Activated T-cell treated with anti-CD3 and anti-CD28 coated beads, Interleukin-2, amount 50 U/mL, for 48 hours (primary cell): ENCODE measurements at places on chromosomes 4 and X.

- no peak for DNase-seq
Observed at GRCh38 chr4:78902298-78902697, 36.9 kb downstream of the PAQR3 start.

- DNase-seq, result no peak
Observed at GRCh38 chrX:25544641-25545040, 528.9 kb upstream of the ARX start.

DNA sequence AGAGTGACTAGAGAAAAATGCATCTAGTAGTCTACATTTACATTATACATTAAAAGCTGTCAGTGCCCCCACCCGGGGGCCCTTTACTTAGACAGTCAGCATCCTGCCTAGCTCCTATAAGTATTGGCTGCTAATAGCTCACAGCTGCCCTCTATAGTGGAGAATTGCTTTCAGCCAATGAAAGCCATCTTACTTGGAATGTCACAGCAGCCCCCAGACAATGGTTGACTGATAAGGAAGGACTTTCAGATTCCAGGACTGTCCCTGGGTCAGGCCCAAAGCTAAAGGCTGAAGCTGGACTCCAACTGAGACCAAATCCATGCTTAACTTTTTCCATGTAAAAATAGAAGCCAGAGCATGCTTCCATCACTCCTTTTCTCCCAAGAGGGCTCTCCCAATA lies 196.9 kb downstream of the ANKRD50 start:
- DNase-seq, result no peak

DNA sequence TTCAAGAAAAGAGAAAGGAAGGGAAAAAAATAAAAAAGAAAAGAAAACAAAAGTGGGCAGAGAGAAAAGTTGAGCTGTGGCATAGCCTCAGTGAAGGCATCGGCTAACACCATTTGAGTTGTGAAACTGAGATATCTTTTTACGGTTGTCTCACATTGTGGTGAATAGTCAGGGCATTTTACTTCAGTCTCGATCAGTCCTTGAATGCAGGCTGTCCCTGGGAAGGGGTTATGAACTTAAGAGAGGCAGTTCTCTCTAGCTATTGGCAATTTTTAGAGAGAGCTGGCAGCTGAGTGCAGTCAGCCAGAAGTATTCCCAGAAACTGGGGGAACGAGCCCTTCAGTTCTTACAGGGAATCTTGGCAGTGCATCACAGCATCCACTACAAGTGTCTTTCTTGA lies 93.5 kb upstream of the SLC6A14 start:
- DNase-seq, result no peak

GRCh38 chr4:168843635-168844034 lies 166.4 kb downstream of the CBR4 start:
- DNase-seq, result no peak

- DNase-seq, result no peak
Observed at GRCh38 chrX:9337046-9337445, 127.8 kb upstream of the TBL1X start.

- DNase-seq, result no peak
Observed at GRCh38 chr4:121788896-121789295, 12.2 kb upstream of the EXOSC9 start.

DNA sequence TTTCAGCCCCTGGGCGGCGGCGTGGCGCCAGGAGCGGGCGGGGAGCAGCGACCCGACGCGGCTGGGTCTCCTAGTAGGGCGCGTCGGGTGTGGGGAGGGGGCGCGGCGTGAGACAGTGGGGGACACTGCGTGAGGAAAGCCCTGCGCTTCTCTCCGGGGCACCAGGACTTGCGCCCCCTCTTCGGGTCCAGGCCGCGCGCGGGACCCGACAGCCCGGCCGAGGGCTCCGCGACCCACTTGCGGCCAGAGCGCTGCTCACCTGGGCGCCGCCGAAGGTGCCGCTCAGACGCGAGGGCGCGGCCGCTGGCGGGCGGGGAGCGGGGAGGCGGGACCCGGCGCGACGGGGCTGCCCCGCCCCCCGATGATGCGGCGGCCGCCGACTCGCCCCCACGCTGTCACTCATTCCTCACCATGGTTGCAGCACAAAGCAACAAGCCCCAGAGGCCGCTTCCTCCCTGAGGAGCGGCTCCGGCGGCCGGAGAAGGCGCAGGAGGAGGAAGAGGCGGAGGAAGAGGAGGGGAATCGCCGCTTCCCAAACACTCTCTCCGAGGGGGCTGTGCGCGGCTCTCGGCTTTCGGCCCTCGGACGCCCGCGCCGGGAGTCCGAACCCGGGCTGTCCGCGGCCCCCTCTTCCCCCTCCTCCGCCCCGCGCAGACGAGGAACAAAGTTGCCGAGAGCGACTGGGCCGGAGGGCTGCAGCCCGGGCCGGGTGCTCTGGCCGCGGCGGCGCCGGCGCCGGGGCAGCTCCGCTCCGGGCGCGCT lies at the start of gene RAPGEF2:
TSS of gene RAPGEF2 (plus strand) at position 458 of the 762 bp plus-strand sequence. CDS start 1,084 bp downstream, outside the sequence.
- peak; percentile 83 for DNase-seq

GRCh38 chrX:48714573-48714972 lies 18.0 kb downstream of the SUV39H1 start:
- DNase-seq, result no peak

GRCh38 chrX:84153538-84153937 lies 34.5 kb downstream of the RPS6KA6 start:
- no peak for DNase-seq

- DNase-seq, result no peak
Observed at GRCh38 chr4:734951-735350, 29.3 kb downstream of the PCGF3 start.

DNA sequence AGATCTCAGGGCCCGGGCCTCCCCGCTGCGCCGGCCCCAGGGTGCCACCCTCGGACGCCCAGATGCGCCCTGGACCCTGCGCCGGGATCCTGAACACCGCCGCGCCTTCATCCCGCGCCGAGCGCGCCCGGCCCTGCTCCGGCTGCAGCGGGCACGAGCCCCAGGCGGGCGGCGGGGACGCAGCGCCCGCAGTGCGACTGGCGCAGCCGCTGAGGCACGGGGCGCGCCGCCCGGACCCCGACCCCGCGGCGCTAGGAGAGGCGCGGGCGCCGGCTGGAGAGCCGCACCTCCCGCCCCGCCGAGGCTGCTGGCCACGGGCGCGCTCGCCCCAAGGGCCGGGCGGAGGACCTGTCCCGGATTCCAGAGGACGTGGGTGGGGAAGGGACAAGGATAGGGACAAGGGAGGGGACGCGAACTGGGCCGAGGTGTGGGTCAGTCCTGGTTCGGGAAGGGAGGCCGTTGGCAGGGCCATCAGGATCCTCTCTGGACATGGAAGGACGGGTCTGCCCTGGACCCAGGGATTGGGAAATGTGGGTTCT lies 1.1 kb downstream of the ZFYVE28 start:
- peak; percentile 38 for DNase-seq

- no peak for DNase-seq
Observed at GRCh38 chrX:29172880-29173279, 585.6 kb downstream of the IL1RAPL1 start.

- DNase-seq, result no peak
Observed at GRCh38 chr4:188110036-188110435, 633 bp upstream of the TRIML2 start.

GRCh38 chrX:153411255-153411987 lies at the start of gene ZFP92:
Gene ZFP92, plus strand, starts transcription at chrX:153411472. Its CDS starts 6,851 bp downstream, at chrX:153418323.
- DNase-seq, result peak; percentile 46

GRCh38 chr4:128862608-128863311 lies 53.3 kb downstream of the JADE1 start:
- DNase-seq, result peak; percentile 38

- DNase-seq, result no peak
Observed at GRCh38 chr4:183297675-183298074, 22.4 kb downstream of the CLDN22 start.

- DNase-seq, result no peak
Observed at GRCh38 chr4:10182446-10183424, 66.1 kb upstream of the WDR1 start.

DNA sequence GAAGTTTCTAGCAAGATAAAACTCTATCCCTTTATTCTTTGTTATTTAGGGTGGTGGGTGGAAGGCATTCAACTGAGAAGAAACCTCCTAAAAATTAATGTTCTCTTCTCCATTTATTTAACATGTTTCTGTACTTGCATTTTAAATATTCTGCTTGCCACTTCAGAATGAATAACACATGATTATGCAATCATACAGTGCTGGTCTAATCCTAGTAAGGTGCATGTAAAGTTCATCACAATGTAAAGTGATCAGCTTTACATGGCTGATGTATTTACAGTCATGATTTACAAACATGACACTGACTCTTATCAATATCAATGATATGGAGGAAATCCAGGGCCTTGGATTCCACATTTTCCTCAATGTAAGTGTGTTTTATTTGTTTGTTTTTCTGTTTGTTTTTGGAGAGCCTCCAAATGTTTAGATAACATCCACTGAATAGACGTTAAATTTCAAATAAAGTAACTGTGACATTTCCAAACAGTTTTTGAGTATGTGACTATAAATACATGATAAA lies 342.1 kb upstream of the CTSO start:
- no peak for DNase-seq

GRCh38 chr4:791898-792625 lies 33.9 kb downstream of the CPLX1 start:
- peak; percentile 68 for DNase-seq

DNA sequence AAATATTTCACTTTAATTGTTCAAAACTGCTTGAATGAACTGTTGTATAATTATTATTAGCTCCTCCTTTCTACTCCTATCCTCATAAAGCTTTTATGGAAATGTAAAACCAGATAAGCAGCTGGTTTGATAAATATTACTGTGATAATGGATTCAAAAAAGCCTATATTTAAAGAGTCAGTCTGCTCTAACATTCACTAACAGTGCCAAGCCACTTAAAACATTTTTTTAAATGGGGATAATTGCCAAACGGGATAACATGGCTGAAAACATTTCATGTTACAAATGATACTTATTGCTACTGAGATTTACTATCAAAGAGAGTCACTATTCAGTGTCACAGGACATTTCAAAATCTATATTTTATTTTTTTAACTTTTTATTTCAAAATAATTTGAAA lies 17.4 kb downstream of the ARHGAP24 start:
- no peak for DNase-seq

DNA sequence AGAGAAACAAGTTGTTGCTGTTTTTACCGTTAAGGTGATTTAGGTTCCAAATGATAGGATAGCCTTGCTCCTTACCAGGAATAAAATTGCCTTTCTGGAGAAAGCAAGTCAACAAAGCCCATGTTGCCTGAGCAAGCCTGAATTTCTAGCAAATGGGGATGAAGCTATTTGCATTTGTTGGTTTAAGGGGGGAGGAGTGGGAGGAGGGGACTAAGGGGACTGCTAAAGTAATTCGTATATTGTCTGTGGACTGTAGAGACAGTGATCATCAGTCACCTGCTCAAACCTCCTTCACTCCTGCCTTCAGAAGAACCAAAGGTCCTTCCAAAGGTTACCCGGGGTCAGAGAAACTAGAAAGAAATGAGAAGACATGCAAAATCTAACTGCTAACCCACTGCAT lies 65.8 kb downstream of the SCML2 start:
- no peak for DNase-seq

GRCh38 chr4:37994569-37994968 lies 34.4 kb downstream of the PTTG2 start:
- no peak for DNase-seq

DNA sequence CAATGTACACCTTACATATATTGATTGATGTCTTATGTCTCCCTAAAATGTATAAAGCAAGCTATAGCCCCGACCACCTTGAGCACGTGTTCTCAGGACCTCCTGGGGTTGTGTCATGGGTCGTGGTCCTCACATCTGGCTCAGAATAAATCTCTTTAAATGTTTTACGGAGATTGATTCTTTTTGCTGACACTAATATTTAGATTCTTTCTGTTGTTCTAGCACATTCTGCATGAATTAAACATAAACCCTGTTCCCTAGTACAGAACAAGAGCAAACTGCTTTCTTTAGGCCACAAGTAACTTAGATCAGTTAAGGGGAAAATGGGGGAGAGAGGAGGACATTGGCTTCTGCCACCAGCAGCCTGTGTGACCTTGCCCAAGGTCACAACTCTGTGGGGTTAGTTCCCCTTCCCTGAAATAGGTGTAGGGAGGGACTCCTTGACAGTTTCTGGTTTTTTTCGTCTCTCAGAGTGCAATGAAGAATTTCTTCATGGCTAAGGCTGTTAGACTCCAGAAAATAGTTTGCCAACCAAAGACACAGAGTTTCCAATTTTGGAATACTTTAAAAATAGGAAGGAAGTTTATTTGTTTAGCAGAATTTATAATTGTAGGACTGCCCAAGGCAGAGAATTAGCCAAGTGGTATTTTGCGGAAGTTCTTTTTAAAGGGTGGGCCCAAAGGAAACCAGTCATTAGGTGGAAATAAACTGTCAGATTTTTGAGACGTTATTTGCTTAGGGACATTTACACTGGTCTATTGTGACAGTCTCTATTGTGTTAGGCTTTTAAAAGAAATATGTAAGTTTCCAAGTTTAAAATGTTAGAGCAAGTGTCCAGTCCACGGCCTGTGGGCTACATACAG lies 29.4 kb downstream of the PTTG2 start:
- DNase-seq, result no peak

GRCh38 chr4:41346306-41347061 lies 89.8 kb downstream of the UCHL1 start:
- no peak for DNase-seq

- no peak for DNase-seq
Observed at GRCh38 chrX:152641996-152642395, 4.3 kb downstream of the GABRQ start.

GRCh38 chrX:2588049-2588448 lies 87.3 kb upstream of the DHRSX start:
- DNase-seq, result no peak

DNA sequence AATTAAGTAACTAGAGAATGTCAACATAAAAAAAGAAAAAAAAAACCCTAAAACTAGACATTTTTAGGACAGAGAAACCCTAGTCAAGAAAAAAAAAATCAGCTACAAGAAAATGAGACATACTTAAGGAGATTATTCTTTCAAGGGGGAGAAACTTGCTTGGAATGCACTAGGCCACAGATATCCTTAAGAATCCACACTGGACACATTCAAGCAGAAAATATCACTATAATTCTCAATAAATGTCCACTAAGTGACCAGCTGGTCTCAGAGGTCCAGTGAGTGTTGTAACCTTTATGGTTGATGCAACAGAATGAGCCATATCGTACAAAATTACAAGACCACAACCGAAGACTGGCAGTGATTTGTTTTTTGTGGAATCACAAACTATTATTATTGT lies 15.6 kb upstream of the IBSP start:
- no peak for DNase-seq

DNA sequence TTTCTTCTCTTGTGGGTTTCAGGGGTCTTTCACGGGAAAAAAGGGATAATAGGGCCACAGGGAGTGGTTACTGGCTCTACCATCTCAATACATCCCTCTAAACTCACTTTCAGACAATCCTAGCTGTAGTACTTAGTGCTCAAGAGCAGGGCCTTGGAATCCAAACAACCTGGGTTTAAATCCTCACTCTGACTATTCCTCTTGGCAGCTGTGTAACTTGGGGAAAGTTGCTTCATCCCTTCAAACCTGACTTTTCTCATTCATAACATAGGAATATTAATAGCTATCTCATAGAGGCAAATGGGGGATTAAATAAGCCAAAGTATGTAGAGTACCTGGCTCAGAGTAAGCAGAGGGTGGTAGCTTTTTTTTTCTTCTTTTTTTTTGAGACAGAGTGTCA lies 32.4 kb downstream of the CCNG2 start:
- DNase-seq, result no peak
